Cardiac septum (tissue), 1 donor: ENCODE measurements at places on chromosomes 11 and 22. TPM values are rescaled to one million over a fixed set of nuclear protein-coding genes. Genes with fewer than 3 reads are reported as not detected.

Gene CCDC157
- 0.78 TPM for total RNA-seq

Gene CCDC15
- total RNA-seq = 0.24 TPM

Gene ROBO4
- 15.9 TPM for total RNA-seq

Gene GSTT2B
- 21.1 TPM for total RNA-seq

DNA sequence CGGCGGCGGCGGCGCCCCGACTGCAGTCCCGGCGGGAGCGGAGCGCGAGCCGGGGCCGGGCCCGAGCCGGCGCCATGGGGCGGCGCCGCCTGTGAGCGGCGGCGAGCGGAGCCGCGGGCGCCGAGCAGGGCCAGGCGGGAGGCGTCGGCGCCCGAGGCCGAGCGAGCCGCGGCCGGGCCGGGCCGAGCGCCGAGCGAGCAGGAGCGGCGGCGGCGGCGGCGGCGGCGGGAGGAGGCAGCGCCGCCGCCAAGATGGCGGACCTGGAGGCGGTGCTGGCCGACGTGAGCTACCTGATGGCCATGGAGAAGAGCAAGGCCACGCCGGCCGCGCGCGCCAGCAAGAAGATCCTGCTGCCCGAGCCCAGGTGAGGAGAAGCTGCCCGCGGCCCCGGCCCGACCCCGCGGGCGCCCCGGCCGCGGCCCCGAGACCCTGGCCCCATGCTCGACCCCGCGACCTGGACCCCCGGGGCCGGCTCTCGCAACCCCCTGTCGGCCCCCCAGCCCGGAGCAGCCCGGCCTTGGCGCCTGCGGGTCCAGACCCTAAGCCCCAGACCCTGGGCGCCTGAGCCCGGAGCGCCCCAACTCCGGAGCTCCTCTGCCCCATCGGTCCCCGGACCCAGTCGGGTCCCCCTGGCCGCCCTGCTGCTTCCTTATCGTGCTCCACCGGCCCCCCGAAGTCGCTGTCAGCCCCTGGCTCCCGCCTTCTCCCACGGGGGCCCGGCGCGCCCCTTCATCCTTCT, at the start of gene GRK2:
TSS of gene GRK2 (plus strand) at position 25 of the 739 bp plus-strand sequence. CDS start at position 252, 227 bp downstream.
- peak; percentile 80 for DNase-seq

- no peak for DNase-seq
Measured at GRCh38 chr11:84003181-84003580, 717.0 kb upstream of the CCDC90B start.

DNA sequence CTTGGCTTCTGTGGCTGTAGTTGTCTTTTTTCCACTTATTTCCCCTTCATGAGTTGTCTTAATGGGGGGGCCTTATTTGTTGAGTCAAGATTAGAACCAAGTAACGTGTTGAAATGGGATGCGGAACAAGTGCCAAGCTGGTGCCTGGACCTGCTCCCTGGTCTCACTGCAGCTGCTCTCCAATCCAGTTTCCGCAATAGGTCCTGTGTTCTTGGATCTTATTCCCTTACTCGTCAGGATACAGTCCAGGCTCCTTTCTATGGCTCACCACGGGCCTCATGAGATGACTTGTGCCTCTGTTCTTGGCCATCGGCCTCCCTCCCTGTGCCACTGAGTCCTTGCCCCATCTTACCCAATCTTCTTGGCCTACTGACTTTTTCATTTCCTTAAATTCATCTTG, 159.6 kb upstream of the CADM1 start:
- DNase-seq = no peak

DNA sequence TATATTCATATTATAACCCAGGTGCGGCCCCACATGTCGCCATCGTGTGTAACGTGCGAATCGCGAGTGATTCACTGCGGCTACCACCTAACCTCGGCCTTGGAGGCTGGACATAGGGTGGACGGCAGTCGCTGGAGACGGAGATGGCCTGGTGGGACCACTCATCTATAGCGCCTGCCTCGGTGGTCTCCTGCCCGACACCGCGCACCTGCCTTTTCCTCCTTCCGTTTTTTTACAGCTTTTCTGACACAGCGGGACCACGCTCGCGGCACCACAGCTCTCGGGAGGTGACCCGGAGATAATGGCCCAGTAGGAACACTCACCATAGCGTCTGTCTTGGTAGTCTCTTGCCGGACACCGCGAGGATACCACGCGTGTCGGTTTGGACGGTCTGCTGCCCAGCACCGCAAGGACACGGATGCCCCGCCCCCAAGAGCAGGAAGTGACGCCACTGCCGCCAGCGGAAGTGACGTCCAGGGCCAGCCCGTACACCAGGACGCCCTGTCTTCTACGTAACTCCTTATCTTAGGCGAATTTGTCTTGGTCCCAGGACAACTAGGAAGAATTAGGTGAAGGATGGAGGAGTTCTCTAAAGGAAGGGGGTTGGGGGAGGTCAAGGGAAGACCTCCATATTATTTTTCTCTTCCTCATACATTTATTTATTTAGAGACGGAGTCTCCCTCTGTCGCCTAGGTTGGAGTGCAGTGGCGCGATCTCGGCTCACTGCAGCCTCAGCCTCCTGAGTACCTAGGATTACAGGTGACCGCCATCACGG, 6.4 kb downstream of the SNU13 start:
- peak; percentile 95 for DNase-seq

GRCh38 chr11:133526790-133527189, 5.5 kb downstream of the OPCML start:
- DNase-seq = peak; percentile 39

- no peak for DNase-seq
Measured at GRCh38 chr22:31148488-31148887, 8.2 kb upstream of the PLA2G3 start.

- DNase-seq = no peak
Measured at GRCh38 chr11:96543177-96543576, 153.4 kb downstream of the JRKL start.

GRCh38 chr11:33399421-33399820, 142.2 kb downstream of the HIPK3 start:
- DNase-seq = no peak

DNA sequence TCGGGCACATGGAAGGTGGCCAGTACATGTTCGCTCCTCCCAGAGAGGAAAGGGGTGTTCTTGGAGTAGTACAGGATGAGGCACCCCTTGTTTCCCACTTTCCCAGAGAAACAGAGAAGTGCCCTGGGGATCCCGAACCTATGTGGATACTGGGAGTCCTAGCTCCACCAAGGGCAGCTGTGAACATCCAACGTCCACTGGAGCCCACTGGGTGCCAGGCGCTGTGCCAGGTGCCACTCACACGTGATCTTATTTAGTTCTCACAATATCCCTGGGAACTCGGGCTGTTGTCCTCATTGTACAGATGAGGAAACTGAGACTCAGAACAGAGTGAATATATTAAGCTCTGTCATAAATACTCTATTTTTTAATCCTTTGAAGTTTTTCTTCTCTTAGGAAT, 12.0 kb downstream of the SLCO2B1 start:
- no peak for DNase-seq
